ENCODE measurements at places on chromosomes 13 and 19.
A peak's percentile ranks its signal among the peaks of the same experiment; 100 is the strongest.

- no peak for DNase-seq
Observed at GRCh38 chr13:110645750-110646149, 30.4 kb downstream of the NAXD start.

GRCh38 chr19:46413262-46414031, at the start of gene CCDC8:
Gene CCDC8 (minus strand): TSS chr19:46413564. CDS start chr19:46412810, 754 bp downstream.
- DNase-seq, result peak; percentile 85

GRCh38 chr19:48872884-48873475, 759 bp downstream of the PPP1R15A start:
- peak; percentile 97 for DNase-seq

DNA sequence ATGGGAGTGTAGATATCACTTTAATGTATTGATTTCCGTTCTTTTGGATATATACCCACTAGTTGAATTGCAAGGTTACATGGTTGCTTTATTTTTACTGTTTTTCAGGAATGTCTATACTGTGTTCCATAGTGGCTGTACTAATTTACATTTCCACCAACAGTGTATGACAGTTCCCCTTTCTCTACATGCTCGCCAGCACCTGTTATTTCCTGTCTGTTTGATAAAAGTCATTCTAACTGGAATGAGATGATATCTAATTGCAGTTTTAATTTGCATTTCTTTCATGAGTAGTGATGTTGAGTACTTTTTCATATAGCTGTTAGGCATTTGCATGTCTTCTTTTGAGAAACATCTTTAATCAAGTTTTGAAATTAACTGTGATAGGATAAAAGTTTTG, 818.6 kb downstream of the SLITRK6 start:
- no peak for DNase-seq

DNA sequence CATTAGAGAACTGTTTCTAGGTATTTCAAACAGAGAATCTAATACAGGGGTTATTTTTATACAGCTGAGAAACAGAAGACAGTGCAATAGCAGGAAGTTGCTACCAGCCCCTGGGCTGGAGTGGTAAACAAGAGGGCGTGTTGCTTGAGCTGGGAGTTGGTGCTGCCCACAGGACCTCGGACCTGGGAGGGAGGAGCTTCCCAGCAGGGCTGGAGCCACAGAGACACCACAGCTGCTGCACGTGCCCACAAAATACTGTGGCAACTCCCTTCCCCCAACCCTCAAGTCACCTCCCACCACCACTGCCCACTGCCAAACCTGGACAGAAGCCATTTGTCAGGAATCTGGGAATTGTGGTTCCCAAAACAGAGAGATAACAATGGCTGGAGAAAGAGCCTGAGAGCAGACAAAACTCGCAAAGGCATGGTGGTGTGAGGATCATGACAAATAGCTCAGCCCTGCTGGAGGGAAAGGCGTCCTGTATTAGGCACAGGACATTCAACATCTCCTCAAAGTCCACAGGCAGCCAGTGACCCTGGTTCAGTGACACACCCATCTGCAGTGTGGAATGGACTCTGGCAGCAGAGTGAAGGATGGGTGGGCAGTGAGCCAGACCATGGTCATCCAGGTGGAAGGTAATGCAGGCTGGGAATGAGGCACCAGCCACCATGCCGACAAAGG, 57.2 kb downstream of the SPATA13 start:
- no peak for DNase-seq

GRCh38 chr19:15237759-15238638, 5.8 kb upstream of the EPHX3 start:
- DNase-seq, result no peak

- no peak for DNase-seq
Observed at GRCh38 chr13:72198042-72198441, 331.0 kb upstream of the DACH1 start.

DNA sequence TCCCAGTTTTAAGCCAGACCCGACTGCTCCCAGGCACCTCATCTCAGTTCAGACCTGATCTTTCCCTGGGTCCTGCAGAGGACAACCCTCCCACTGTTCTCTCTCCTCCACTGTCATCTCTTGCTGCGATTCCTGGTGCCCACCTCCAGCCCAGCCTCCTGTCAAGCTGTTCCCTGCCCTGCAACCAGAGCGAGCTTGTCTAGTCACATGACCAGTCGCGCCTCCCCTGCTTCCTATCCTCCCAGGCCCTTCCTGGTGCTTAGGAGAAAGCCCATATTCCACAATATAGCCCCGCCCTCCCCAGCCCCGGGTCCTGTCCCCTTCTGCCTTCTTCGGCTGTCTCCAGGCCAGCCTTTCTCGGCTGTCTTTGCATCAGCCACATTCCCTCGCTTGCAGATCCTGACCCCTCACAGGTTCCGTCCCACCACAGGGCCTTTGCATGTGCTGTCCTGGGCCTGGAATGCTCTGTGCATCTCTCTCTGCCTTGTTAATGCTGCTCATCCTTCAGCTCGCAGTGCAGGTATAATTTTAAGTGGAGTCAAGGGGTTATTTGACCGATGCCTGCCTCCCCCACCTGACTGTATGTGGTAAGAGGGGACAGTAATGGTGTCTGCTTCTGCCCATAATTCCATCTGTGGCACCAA, 88.8 kb downstream of the IER2 start:
- no peak for DNase-seq

DNA sequence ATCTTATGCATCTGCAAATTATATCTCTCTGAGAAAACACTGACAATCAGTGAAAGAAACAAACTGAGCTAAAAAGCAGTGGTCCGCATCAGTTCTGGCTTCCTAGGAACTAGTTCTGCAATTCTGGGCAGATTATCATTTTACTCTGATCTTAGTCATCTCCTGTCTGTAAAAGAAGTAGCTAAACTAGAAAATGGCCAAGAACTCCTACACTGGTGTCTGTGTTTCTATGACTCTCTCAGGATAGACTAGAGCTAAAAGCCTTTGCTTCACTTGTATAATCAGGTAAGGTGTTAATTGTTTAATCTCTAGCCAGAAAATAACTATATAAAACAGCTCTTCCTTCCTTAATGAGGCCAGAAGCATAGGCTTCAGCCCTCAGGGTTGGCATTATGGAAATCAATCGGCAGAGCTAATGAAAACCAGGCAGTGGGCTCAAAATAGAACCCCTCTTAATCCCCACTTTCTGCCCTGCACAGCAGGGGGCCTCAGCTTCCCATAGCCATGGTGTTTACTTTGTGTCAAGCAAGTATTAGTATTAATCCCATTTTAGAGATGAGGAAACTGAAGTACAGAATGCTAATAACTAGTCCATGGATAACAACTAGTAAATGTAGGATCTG, 459.2 kb downstream of the FGF14 start:
- no peak for DNase-seq

DNA sequence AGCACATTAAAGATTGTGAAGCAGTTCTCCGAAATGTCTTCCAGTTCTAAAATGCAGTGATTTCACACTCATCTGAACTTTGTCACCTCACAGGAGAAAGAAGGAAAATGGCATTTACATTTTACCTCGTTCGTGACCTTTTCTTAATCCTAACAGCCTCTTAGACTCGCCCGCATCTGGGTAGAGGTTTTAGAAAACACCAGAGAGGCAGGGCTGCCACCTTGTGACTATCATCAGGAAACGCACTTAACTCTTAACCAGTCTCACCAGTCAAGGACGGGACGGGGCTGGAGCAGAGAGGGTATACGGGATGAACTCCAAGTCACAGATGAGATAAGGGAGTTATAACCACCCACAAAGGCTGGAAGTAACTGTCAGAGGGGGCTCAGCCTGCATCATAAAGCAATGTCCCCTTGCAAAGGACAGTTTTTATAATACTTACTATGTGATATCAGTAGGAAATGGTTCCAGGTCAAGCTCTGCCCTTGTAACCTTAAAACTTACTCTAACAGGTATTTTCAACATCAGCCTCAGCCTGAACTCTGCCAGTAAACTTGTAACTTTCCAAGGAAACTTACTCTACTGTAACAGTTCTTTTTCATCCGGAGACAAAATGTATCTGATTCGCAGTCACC, 8.6 kb upstream of the CEACAM6 start:
- DNase-seq, result no peak

- no peak for DNase-seq
Observed at GRCh38 chr19:33639035-33639681, 17.4 kb downstream of the CHST8 start.

- DNase-seq, result no peak
Observed at GRCh38 chr13:85386424-85386823, 412.8 kb downstream of the SLITRK6 start.

DNA sequence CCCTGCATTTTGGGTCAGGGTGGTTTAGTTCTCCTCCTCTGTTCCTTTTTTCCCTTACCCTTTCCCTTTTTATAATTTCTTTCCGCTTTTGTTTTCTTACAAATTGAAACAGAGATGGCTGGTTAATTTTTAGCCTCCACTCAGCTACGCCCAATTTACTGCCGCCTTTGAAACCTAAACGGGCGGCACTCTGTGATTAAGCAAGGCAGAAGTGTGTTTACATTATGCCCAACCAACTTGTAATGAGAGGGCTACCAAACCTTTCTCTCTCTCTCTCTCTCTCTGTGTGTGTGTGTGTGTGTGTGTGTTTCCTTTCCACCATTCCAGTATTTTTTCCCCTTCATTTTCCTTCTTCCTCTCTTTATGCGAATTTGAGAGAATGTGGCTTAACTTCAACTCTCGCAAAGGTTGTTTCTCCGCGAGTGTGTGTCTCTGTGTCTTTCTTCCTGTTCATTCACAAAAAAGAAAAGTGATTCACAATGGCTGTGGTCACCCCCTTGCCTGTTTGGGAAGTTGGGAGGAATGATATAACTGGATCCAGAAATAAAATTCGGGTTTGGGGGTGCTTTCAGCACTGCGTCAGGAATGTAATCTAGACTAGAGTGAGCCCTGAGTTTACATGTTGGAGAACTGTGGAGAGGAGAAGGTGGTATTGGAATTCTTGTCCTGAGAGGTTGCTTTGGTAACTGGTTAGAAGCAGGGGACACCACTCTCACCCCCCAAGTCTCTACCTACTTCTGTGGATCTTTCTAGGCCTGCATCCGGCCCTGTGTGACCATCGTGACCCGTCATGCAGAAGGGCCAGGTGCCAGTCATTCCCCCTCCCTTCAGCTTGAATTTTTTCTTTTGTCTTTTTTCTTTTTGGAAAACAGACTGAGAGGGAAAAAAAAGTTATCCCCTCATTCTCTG, 31.4 kb downstream of the NFIX start:
- no peak for DNase-seq

DNA sequence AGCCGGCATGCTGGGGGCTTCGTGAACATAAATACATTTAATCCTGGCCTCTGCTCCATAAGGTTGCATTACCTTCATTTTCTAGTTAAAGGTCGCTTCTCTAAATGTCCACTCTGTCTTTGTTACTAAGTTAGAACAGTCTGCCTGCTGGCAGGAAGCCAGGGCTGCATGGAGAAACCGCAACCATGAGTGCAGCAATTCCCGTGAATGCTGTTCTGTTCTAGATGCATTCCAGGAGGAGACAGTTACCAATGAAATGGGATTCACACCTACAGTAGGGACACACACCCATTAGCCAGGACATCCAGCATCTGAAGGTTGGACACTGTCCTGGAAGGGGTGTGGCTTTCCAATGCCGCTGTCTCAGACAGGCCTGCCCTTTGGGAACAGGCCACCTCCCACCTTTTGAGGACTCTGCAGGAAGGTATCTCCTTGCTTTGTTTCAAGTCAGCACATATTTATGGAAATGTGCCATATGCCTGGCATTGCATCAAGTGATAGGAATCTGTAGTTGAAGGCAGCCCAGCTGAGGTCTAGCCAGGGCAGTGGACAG, 129.7 kb downstream of the SLC7A1 start:
- no peak for DNase-seq

DNA sequence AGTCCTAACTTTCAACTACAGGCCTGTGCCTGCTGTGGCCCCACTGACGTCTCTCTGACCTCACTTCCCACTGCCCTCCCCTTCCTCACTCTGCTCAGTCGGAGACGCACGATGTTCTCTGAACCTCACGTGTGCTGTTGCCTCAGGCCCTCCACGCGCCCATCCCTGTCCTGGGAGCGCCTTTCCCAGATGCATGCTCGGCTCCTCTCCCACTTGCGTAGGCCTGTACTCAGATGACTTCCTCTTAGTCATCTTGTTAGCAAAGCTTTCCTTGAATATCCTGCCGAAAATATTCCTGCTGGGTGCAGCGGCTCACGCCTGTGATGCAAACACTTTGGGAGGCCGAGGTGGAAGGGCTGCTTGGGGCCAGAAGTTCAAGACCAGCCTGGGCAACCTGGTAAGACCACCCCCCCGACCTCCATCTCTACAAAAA, 9.3 kb upstream of the SYT5 start:
- peak; percentile 67 for DNase-seq
